ENCODE measurements at places on chromosomes 13 and 19.
A peak's percentile ranks its signal among the peaks of the same experiment; 100 is the strongest.

DNA sequence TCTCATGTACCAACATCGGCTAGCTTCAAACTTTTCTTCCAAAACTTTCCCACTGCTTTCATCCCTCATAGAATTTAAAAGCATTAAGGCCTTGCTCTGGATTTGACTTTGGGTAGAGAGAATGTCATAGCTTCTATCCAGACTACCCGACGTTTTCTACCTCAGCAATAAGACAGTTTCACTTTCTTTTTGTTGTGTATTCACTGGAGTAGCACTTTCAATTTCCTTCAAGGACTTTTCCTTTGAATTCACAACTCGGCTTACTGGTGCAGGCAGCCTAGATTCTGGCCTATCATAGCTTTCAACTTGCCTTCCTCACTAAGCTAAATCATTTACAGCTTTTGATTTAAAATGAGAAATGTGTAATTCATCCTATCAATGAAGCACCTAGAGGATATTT is 420.4 kb upstream of the GPC6 start:
- no peak for DNase-seq

DNA sequence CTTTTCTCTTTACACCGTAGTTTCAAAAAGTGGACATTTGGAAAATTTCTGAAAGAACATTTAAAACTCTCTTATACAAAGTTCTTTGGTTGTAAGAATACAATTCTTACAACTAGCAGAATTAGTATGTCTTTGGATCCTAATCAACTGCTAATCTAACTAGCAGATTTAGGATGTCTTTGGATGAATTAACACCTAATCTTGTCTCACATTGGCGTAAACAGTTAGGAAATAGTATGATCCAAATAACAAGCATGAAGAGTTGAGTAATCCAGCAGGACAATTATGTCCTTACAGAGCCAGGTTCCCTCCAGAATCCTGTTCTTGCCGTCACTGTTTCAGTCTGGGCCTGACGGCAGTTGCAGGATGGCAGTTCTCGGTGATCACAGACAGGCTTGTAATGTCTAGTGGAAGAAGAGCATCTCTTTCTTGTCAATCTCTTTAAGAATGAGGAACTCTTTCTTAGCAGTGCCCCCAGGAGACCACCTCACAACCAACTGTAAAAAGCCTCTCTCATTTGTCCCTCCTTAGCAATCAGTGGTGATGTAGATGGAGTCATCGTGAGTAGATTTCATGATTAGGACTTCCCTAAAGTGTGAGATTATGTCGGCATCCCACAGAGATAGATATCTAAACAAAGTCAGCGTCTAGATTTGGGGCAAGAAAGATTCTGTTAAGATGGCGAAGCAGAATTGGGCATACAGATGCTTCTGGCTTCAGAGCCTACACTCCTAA is 5.7 kb upstream of the TNFSF13B start:
- no peak for DNase-seq

DNA sequence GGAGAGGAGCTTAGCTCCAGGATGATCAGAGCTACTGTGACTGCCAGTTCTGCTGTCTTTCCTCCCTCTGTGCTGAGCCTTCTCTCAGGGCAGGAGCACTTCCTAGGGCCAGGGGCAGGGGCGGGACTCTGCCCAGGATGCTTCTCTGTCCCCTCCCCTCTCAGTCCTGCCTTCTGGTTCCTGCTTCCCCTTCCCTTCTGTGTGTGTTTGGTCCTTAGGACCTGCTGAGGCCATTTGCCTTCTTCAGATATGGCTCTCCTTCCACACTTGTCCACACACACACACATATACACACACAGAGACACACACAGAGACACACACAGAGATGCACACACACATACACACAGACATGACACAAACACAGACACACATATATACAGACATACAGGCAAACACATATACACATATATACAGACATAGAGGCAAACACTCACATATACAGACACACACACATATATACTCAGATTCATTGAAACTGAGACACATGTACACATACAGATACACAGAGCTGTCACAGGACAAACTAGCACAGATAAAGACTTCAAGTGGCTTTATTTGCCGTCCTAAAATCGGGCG is 22.0 kb upstream of the CD177 start:
- DNase-seq: no peak

DNA sequence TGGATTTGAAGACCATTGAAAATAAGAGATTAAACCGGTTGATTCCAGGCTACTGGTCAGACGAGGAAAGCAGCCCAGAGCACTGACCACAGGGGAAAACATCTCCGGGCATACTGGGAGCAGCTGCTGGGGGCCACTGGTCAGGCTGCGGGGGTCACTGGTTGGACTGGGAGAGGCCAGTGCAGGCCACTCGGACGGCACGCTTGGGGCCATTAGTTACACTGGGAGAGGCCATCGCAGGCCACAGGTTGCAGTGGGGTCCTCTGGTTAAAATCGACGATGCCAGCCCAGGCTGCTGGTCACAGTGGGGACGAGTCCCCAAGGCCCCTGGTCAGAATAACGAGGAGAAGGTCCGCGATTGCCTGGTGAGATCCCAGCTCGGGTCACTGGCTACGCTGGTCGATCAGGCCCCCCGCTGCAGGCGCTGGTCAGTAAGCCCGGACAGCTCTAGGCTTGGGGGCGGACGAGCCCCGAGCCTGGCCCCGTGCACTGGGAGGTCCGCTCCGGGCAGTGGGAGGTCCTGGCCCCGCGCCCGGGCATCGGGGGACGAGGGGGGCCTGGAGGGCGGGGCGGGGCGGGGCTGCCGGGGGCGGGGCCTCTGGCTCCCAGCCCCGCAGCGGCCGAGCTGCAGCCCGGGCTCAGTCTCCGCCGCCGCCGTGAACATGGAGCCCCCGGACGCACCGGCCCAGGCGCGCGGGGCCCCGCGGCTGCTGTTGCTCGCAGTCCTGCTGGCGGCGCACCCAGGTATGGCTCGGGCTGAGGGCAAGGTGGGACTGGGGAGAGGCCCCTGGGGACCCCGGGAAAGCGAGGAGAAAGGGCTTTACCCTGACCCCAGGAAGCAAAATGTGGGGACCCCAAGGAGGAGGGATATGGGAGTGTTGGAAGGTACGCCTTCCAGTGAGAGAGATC is at the start of gene BCAM:
BCAM (plus strand) TSS at position 641 of the 909 bp plus-strand sequence; CDS start at position 663, 22 bp downstream.
- DNase-seq: peak; percentile 91

- no peak for DNase-seq
These were observed 39.9 kb upstream of the CEACAM8 start for GRCh38 chr19:42634409-42635232.

DNA sequence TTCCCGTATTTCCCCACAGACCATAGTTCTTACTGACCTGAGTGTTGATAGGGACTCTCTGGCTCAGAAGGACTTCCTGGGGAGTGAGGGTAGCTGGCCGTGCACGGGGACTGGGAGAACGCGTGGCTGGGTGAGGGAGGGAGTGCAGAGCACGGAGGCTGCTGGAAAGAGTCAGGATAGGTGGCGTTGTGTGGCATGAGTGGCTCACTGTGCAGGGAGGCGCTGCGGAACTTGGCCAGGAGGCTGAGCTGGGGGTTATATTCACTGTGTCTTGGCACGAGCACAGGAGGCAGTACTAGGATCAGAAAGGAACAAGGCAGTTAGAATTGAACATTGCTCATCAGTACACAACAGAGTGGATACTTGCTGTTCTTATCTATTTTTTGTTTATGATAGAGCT is 47.4 kb downstream of the SMAD9 start:
- no peak for DNase-seq

DNA sequence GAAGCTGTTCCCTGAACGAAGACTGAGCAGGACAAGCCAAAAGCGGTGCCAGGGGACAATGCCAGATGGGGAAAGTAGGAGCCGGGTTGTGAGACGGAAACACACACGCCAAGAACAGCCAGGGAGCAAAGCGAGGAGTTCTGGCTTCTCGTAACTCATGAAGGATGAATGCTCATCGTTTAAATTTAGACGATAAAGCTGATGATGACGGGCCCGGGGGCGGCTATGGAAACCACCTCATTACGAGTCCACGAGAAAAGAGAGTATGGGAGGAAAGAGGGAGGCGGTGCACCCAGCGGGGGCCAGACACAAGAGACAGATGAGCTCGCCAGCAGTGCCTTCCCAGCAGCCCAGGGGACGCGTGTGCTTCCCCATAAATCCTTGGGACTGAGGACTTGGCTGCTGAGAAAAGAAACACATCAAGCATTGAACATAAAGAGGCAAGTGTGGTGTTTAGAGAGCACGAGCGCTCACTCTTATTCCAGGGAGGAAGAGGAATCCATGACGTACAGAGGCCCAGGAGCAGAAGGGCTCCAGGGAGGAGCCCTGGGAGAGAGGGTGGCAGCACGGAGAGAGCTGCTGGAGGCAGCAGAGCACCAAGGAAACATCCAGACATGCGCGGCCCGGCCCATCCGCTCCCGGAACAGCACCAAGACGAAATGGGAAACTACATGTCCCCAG is 70.7 kb downstream of the EPS15L1 start:
- DNase-seq: peak; percentile 83

DNA sequence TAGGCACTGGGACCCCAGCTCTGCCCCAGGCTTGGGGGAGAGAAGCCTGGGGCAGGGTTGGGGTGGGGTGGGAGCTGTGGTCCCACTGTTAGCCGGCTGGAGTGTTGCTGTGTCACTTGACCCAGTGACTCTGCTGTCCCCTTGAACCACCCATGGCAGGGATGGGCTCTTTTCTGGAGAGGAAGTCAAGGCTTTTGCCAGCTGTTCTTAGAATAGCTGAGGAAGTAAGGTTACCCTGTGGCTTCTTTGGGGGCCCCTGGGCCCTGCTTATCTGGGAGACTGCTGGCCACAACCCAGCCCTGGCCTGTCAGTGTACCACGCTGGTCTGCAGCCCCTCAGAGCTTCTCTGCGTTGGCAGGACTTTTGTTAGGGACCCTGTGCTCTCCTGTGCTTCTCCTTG is 9.1 kb downstream of the PNPLA6 start:
- peak; percentile 59 for DNase-seq

GRCh38 chr13:39957868-39958677 is 302.6 kb downstream of the COG6 start:
- DNase-seq: no peak

DNA sequence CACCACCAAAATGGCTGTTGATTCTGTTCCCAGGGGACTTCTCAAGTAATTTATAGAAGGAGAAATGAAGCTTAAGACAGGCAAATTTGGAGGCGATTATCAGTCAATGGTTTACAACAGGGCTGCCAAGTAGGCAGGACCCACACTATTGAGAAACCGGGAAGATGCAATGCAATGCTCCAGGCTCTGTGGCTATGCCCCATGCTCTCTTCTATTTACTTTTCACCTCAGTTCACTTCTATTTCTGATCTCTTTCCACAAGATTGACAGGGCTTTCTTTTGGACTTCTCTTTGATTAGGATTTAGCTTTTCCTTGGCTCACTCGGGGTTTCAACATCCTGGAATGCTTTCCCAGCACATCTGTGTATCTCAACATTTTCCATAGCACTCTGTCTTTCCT is 12.7 kb upstream of the RCBTB2 start:
- no peak for DNase-seq

GRCh38 chr13:19881641-19882040 is 18.2 kb upstream of the ZMYM5 start:
- no peak for DNase-seq

DNA sequence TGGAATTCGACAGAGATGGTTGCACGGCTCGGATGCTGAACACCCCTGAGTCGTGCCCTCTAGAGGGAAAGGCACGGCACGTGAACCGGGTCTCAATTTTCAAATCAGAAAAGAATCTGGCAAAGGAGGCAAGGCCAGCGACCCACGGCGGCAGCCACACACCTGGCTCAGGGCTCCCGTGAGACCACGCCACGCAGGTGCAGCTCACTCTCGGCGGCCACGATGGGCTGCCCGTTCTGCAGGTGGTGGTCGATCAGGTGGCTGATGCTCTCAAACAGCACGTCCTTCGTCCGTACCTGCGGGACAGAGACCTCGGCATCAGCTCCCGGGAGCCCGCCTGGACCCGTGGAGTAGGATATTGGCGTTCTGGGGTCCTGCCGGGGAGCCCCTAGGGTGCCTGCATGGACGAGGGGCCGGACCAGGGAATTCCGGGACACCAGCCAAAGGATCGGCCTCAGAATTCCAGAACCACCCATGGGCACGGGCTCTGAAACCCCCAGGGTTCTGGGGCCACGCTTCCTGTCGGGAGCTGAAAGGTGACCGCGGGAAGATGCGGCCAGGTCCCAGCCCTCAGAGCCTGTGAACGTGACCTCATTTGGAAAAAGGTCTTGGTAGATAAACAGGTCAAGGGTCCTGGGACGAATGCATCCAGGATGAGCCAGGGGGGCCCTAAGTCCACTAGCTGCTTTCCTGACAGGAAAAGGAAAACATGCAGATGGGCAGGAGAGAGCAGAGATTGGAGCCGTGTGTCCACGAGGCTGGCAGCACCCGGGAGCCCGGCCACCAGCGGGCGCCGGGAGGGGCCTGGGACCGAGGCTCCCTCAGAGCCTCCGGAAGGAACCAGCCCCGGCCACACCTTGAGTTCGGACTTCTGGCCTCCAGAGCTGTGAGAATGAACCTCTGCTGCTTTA is 10.1 kb upstream of the C2CD4C start:
- peak; percentile 69 for DNase-seq

- DNase-seq: no peak
These were observed 35.1 kb upstream of the ZNF808 start for GRCh38 chr19:52492201-52492993.

GRCh38 chr19:58568453-58569130 is 4.5 kb downstream of the MZF1 start:
- peak; percentile 17 for DNase-seq

- no peak for DNase-seq
These were observed 14.9 kb downstream of the RFC3 start for GRCh38 chr13:33832872-33833271.

GRCh38 chr19:2254064-2254872 is 1.9 kb downstream of the JSRP1 start:
- DNase-seq: no peak

GRCh38 chr19:54197121-54197520 is 3.5 kb upstream of the RPS9 start:
- peak; percentile 43 for DNase-seq

DNA sequence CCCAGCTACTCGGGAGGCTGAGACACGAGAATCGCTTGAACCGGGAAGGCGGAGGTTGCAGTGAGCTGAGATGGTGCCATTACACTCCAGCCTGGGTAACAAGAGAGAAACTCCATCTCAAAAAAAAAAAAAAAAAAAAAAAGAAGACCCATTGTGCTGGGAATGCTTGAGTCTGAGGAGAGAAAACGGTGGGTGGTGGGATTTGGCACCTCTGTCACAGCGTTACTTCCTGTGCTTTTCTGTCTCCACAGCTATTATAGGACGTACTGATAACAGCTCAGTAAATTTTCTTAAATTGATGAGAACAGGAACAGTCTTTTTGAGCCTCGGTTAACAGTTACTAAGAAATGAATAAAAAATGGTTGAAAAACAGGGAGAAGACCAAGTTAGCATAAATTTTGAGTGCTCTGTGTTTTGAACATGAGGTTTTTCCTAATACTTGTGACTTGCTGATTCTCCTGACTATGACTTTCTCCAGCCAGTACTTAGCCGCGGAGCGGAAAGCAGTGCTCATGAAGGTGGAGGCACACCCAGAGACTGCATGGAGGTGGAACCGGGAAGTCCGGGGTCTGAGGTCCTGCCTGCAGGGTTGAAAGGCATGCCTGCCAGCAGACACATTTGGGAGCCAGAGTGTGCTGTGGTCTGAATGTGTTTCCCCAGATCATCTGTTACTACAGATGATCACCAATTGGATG is 55.3 kb upstream of the TEX29 start:
- DNase-seq: no peak

- DNase-seq: no peak
These were observed 8.8 kb downstream of the MFSD12 start for GRCh38 chr19:3548606-3549005.

GRCh38 chr13:99911965-99912566 is 59.5 kb downstream of the ZIC5 start:
- no peak for DNase-seq

Data from aorta (tissue), 5 donors.